ENCODE measurements at places on chromosomes 5 and 9.

GRCh38 chr5:139246394-139246793 is 47.1 kb upstream of the MATR3 start:
- DNase-seq = no peak

DNA sequence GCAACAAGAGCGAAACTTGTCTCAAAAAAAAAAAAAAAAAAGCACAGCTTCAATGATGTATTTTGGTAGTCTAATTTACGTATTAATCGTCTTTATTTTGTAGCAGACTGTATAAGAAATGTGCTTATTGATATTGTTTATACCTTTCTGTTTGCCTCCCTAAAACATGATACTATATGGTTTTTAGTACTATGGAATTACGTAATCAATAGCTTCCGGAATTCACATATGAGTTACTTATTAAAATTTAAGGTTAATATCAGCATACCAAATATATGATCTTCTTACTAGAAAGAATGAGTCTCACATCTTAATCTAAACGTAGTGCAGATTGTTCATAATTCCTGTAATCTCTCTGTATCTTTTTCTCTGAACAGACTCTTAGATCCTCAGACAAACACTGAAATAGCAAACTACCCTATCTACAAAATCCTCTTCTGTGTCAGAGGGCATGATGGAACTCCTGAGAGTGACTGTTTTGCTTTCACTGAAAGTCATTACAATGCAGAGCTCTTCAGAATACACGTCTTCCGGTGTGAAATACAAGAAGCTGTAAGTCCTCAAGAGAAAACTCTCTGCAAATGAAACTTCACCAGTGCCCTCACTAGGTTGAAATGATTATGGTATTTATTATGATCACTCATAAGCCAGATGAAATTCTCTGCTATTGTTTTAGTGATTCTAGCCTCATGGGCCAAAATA is 44.4 kb upstream of the GPR21 start:
- no peak for DNase-seq

GRCh38 chr9:81594415-81594814 is 94.9 kb downstream of the TLE1 start:
- DNase-seq = no peak

GRCh38 chr9:38108326-38108725 is 39.3 kb upstream of the SHB start:
- DNase-seq = no peak

DNA sequence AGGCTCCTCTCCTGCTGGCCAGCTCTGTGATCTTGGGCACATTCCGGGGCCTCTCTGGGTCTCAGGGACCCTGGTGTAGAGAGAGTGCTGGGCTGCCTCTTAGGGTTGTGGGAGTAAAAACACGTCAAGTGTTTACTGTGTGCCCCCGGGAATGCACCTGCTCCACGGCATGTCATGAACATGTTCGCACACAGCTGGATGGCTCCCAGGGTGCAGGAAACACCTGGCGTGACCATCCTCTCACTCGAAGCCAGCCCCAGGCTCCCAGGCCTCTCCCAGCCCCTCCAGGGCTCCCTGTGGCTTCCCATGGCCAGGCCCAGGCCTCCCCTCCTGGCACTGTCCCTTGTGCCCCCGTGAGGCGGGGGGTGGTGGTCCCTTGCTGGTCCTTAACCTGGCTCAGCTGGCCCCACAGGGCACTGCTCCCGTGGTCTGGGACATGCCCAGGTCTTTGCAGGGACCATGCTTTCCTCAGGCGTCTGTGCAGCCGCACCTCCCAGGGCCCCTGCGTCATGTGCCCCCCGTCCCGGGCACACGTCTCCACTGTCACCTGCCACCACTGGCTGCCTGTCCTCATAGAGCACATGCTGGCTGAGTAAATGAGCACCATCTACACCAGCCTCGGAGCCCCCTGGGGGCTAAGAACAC is 44.9 kb downstream of the SLC6A3 start:
- no peak for DNase-seq

DNA sequence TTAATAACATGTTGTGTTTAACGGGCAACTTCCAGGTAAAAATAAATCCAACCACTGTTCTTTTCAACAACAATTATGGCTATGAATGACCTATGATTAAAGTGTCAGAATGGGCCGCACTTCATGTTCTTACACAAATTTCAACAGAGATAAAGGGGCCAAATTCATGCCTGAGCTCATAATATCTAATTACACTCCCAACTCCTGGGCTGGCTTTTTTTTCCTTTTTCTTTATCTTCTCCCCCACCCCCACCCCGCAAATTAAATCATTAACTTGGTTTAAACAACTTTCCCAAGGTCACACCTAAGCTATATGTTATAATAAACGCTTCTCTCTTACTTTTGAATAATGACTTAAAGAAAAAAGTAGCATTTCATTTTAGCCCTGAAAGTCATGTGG is 25.8 kb downstream of the ZNF608 start:
- no peak for DNase-seq

DNA sequence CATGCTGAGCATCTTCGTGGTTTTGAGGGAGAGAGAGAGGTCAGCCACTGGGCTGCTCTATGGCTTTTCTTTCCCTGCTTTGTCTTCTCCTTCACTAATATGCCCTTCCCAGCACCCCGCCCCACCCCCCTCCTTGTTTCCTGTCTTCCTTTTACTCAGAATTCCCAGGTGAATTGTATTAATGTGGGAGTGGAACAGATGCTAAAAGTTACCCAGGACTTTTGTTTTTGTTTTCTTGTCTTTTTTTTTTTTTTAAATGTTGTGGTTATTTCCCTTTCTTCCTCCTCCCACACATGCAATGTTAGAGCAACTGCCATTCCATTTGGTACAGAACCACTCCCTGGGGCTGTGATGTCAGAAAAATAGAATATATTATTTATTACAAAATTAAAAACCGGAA is 442.7 kb upstream of the CD180 start:
- DNase-seq = no peak

- no peak for DNase-seq
Measured at GRCh38 chr9:35920051-35920620, 10.8 kb downstream of the SPAAR start.

- DNase-seq = no peak
Measured at GRCh38 chr5:2173151-2173834, 290.6 kb upstream of the IRX4 start.

DNA sequence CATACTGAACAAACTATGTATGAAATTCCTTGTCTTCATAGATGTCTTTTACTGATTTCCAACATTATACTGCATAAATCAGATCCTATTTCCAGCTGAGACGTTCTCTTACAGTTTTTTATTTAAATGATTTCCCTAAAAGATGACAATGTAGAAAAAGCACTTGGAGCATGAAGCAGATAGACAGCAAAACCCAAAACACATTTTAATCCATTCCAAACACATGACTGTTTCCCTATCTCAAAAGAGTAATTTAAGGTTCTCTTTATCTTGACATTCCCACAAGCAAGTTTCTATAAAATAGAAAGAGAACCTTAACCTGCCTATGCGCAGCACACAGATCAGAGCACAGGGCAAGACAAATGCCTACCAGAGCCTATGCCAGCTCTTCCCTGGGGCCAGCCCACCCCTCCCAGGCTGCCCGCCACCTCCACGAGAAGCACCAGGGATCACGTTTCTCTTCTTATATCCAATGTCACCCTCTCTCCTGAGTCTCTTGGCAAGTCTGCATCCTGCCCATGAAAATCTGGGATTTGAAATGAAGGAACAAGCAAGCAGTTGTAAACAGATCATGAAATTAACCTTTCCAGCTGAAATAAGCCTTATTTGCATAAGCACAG is 52.4 kb downstream of the RETREG1 start:
- no peak for DNase-seq

GRCh38 chr9:114307899-114308267 is 15.0 kb upstream of the ORM1 start:
- no peak for DNase-seq

GRCh38 chr5:67179697-67180361 is 16.8 kb downstream of the CD180 start:
- no peak for DNase-seq

DNA sequence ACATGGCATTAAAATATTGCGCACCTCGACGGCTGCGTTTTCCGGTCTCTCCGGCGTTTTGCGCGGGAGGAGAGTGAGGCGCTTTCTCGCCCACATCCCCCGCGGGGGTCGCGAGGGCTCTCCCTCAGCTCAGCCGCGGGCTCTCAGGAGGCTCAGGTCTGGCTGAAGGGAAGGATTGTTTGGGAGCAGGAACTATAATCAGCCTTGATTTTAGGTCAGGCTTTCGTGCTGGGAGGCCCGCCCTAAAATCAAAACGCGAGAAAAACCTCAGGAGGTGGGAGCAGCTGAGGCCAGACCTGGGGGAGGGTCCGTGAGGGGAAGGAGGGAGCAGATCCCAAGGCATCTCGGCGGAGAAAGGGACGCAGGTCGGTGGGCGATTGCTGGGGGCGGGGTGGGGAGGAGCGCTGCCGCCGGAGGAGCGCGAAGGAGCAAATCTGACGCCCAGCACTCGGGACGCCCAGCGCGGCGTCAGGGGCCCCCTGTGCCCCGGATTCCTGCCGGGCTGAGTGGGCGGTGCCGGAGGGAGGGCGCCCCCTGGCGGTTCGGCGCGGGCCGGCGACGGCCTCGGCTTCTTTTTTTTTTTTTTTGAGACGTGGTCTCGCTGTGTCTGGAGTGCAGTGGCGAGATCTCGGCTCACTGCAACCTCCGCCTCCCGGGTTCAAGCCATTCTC is 18.7 kb upstream of the RNF130 start:
- DNase-seq = no peak

DNA sequence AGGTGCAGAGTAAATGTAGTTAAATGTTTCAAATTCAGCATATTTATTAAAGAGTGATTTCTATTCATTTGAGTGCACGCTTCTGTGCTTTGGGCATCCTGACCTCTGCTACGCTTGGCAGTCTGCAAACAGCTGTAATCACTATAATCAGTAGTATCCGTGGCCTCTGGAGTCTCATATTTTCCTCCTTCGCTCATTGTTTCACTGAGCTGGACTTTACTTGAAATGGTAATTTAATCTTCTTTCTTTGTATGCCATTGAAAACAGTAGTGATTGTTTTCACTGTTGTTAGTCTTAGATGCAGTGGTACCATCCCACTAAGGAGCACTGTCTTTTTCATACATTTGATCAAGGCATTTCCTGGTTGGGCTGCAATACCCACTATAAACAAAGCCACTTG is 43.5 kb upstream of the CAVIN4 start:
- DNase-seq = no peak

- DNase-seq = no peak
Measured at GRCh38 chr9:22279636-22280035, 167.0 kb upstream of the DMRTA1 start.

GRCh38 chr9:108776920-108777639 is 78.7 kb downstream of the ACTL7B start:
- no peak for DNase-seq

DNA sequence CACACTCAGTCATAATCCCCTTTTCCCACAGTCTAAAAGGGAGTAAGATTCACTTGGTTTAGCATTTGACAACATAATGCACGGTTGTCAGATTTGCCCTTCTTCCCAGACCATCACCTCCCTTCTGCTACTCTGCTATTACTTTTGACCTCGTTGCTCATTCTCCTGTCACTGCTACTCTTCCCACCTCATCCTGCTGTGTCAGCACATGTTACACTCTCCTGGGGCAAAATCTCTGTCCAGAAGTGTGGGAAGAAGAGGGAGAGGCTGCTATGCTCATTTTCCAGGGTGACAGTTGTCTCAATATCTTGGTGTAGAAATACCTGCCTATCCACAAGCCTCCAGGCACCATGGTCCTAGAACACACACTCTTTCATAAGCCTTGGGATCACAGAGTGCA is 449.9 kb upstream of the PIK3R1 start:
- DNase-seq = no peak

DNA sequence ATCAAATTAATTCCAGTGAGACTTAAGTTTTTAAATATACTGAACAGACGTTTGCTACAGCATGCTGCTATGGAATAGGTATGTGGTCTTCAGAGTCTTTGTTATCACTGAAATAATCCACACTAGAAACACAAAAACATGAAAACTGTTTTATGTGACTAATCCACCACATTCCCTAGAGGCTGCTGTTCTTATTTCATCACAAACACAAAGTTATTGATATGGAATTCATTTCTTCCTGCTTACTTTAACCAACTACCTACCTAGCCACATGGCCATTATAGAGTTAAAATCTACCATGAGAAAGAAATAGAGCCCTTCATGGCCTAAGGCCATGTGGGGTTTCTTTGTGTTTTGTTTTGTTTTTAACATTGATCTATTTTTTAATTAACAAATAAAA is 232.3 kb upstream of the PTGER4 start:
- DNase-seq = no peak

- no peak for DNase-seq
Measured at GRCh38 chr5:142246258-142246657, 78.6 kb downstream of the SPRY4 start.

- no peak for DNase-seq
Measured at GRCh38 chr5:82396396-82396795, 118.2 kb upstream of the RPS23 start.

- DNase-seq = no peak
Measured at GRCh38 chr9:8643464-8643863, 843.9 kb upstream of the DMAC1 start.

GRCh38 chr9:6667633-6668280 is 22.2 kb upstream of the GLDC start:
- no peak for DNase-seq

DNA sequence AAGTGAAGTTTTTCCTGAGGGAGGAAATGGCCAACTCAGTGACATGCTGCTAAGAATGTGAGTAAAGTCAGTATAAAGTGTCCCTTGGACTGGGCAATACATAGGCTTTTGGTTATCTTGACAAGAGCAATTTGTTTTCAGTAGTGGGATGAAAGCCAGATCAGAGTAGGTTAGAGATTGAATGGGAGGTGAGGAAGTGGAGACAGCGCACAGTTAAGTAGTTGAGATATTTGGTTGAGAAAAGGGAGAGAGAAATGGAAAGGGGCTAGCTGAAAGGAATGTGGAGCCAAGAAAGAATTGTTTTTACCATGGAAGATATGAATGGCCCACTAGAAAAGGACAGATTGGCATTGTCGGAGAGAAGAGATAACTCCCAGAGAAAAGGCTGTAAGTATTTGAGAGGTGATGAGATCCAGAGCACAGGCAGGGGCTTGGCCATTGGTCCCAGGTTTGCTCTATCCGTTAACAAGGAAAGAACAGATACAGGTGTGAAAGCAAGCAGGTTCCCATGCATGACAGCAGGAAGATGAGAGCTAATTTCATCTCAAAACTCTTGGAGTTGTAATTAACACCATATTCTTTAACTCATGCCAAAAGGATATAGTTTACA is 392.0 kb downstream of the NR2F1-AS1 start:
- DNase-seq = no peak

GRCh38 chr9:82645600-82645999 is 417.3 kb downstream of the RASEF start:
- no peak for DNase-seq

GRCh38 chr5:107248066-107248695 is 422.6 kb downstream of the EFNA5 start:
- no peak for DNase-seq

- no peak for DNase-seq
Measured at GRCh38 chr5:122310889-122311288, 1.1 kb upstream of the SNCAIP start.

- no peak for DNase-seq
Measured at GRCh38 chr5:69238760-69239251, 4.1 kb downstream of the CDK7 start.

DNA sequence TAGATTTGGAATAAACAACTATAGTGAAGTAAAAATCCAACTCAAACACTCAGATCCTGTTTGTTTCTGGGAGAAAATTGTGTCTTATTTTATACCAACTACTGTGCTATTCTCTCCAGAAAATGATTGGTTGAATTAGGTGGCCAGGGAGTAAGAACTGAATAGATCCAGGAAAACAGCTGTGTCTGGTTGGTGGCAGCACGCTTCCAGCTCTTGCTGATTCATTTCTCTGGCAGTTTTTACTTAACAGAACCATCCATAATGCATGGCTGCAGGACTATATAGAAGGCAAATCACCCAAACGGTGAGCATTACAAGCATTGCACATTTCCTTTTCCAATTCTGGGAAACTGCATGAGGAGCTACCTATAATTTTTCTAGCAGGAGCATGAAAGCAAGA is 29.5 kb downstream of the DMAC1 start:
- DNase-seq = no peak

Data from chondrocyte (in vitro differentiated cells).